ENCODE measurements at places on chromosomes 2 and 18. TPM values are rescaled to one million over a fixed set of nuclear protein-coding genes. Genes with fewer than 3 reads are reported as not detected.

UNC50 gene
- total RNA-seq = 43.0 TPM

GRCh38 chr2:230503798-230504197, 87.8 kb downstream of the SP100 start:
- no peak for DNase-seq

- DNase-seq = no peak
Measured at GRCh38 chr18:2569338-2570207, 1.7 kb downstream of the METTL4 start.

ST8SIA5 gene
- not detected for total RNA-seq

GPR45 gene
- not detected for total RNA-seq

BCL11A gene
- total RNA-seq = not detected

STAM2 gene
- 18.6 TPM for total RNA-seq

DNA sequence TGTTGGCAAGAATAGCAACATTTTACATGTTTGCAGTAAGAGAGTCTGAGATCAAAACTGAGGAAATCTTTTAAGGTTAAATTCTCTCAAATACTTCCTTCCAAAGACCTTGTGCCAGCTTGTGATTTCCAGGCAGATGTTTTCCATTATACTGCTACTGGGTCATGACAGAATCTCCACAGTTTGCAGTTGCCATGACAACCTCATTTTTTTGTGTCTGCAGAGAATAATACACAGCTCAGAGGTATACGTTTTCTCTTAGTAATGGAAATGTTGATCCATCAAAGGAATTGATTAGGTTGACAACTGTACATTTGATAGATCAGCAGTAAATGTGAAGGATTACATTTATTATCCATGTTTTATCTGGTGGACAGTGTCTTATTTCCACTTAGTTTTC, 29.1 kb upstream of the CSRNP3 start:
- no peak for DNase-seq

DNA sequence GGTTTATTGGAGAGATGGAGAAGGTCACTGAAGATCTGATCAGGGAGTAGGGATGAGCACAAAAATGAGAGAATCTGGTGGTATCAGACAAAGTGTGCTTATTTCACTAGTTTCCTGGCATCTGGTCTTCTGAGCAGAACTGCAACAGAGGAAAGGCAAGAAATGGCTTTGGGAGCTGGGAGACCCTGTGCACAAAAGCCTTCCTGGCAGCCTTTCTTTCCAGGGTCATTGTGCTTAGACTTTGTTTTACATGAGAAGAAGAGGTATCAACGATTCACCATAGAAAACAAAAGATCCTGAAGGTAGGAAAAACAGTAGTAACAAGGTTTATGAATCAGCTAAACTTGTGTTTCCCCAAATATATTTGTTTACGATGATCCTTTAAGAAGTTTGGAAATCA, 162.9 kb downstream of the CNTNAP5 start:
- DNase-seq = no peak

DNA sequence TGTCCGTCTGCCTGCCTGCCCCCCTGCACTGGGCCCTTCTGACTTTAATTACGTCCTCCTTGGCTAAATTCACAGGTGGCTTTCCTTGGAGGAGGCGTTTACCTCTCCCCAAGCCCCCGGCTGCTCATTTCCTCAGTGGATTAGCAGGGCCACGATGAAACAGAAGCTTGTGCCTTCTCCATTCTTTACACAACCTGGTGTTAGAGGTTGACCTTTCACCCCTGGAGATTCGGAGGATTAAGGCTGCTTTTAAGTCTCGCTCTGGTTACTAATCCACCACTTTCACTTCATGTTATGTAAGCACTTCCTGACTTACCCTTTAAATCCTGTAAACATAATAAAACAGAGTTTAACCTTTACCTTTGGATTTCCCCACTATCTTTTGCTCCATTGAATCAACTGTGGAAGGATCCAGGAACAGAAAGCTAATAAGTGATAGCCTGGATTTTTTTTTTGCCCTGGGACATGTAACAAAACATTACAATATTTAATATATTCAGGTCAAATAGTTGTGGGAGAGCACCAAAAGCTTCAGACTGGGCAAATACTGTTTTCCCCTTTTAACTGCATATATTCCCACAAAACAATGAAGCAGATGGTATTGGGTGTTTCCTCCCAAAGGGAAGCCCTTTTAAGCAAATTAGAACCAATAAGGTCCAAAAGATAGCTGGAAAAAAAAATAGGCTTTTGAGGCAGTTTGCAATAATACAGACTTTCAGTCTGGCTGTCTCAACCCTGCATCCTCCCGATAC, 370.2 kb downstream of the EN1 start:
- DNase-seq = no peak

TDRD15 gene
- not detected for total RNA-seq

DNA sequence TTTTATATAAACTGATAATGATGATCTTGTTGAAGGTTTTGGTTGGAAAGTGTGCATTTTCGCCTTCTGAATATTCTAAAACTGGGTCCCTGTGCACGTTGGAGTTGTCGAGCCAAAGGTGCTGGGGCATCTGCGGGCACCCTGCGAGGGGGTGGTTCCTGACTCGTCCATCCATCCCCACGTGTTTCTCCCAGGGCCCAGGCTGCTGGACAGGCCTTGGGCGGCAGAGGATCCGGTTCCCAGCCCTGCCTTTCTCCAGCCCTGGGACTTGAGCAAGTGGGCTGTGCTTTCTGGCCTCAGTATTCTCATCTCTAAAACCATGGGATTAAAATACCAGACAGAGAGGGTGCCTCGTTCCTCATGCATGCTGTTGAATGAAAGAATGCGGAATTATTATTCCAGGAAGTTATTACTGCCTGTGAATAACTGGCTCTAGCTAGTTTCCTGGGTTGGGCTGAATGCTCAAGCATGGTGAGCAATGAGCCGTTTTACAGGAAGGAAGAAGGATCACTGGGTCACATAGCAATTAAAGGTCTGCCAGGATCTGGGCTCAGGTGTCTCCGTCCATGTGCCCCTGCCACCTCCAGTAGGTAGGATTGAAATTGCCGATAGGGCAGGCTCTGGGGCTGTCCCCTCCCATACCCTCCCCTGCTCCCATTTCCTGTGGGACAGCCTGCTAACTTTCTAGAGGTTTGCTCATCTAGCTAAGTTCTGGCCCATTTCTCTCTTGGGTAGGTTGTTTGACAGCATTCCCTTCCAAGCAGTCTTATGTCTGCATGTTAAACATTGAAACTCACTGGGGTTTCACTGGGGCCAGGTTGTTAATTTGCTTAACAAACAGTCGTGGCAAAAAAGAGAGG, 77.2 kb upstream of the HS6ST1 start:
- DNase-seq = no peak

- no peak for DNase-seq
Measured at GRCh38 chr2:9852881-9853280, 9.6 kb downstream of the TAF1B start.

GRCh38 chr2:146003337-146003736, 1483.4 kb upstream of the ZEB2 start:
- DNase-seq = no peak

GRCh38 chr2:236705295-236706105, 135.9 kb downstream of the ACKR3 start:
- no peak for DNase-seq

DNA sequence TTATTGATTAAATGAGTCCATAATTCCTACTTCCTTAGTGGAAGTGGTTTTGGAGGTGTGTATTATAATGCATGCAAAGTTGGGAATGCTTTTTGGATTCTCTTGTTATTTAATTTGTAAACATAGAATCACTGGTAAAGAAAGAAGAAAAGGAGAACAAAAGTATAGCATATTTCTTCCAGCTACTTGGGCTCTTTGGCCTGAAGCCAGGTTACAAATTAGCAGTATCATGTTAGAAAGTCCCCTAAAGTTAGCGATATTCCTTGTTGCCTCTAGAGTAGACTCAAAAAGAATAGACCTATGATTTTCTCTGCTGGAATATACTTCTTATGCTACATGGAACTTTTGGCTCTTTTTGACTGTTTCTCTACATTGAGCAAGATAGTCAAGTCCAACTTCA, 60.6 kb upstream of the CD28 start:
- DNase-seq = no peak
